Stimulated activated CD4-positive, alpha-beta T cell treated with anti-CD3 and anti-CD28 coated beads, Interleukin-2, amount 100 ng/mL, for 24 hours (primary cell): ENCODE measurements at places on chromosomes 1 and 21.
A peak's percentile ranks its signal among the peaks of the same experiment; 100 is the strongest.

- no peak for DNase-seq
These were observed 11.8 kb downstream of the VAMP4 start for GRCh38 chr1:171730052-171730451.

DNA sequence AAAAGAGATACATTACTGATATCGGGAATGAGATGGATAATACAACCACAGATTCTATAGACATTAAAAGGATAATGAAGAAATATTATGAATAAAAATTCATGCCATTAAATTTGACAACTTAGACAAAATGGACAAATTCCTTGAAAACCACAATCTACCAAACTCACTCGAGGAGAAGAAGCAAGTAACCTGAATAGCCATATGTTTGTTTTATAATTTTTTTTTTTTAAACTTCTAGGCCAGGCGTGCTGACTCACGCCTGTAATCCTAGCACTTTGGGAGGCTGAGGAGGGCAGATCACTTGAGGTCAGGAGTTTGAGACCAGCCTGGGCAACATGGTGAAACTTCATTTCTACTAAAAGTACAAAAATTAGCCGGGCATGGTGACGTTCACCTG is 327.9 kb downstream of the VAV3 start:
- DNase-seq: no peak

- DNase-seq: no peak
These were observed 11.5 kb upstream of the C1orf105 start for GRCh38 chr1:172408958-172409357.

DNA sequence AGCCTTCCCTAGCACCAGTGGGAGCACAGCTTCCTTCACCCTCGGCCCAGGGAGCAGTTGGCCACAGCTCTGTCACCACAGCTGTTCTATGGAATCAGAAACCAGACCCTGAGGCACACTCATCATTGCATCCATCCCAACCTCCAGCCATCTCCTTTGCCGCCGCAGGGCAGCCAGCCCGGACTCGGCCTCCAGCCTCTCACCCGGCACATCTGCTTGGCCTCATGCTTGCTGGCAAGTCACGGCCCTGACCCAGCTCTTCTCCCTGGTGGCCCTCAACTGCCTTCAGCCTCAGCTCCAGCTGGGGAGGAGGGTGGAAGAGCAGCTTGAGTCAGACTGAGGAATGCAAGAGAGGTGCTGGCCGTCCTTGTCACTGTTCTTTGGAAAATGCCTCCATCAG is 59.8 kb downstream of the TOR1AIP2 start:
- DNase-seq: no peak

GRCh38 chr1:218557731-218558130 is 212.6 kb downstream of the TGFB2 start:
- DNase-seq: no peak

- no peak for DNase-seq
These were observed 12.1 kb upstream of the LRP8 start for GRCh38 chr1:53339736-53340635.

GRCh38 chr1:232193451-232193783 is 436.5 kb downstream of the SIPA1L2 start:
- DNase-seq: no peak

DNA sequence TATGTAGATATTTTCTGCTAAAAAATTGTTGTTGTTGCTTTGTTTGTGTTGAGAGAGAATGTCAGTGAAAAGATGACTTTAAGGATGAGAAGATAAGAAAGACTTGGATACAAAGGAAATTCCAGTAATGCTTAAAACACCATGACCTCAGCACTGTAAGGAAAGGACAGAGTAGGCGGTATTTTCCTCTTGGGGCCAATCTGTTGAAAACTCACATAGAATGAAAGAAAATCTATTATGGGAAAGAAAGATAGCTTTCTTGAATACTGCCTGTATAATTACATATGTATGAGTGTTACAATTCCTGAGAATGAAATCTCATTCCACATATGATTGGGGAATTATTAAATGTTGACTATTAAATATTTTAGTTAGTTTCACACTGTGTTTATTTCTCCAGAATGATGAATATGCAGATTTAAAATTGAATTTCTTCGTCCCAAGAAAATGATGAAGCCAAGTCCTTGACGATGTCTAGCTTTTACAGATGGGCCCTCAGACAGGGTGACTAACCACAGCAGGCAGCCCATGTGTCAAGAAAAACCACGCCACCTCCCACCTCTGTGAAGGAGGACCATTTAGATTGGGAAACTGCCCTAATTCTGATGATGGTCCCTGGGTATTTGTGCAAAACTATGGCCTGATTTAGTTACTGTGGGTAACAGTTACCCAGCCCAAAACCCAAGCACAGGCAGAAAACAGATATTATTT is 49.7 kb upstream of the LMO4 start:
- DNase-seq: no peak

- DNase-seq: no peak
These were observed 23.4 kb downstream of the ARHGEF19 start for GRCh38 chr1:16189003-16189402.

DNA sequence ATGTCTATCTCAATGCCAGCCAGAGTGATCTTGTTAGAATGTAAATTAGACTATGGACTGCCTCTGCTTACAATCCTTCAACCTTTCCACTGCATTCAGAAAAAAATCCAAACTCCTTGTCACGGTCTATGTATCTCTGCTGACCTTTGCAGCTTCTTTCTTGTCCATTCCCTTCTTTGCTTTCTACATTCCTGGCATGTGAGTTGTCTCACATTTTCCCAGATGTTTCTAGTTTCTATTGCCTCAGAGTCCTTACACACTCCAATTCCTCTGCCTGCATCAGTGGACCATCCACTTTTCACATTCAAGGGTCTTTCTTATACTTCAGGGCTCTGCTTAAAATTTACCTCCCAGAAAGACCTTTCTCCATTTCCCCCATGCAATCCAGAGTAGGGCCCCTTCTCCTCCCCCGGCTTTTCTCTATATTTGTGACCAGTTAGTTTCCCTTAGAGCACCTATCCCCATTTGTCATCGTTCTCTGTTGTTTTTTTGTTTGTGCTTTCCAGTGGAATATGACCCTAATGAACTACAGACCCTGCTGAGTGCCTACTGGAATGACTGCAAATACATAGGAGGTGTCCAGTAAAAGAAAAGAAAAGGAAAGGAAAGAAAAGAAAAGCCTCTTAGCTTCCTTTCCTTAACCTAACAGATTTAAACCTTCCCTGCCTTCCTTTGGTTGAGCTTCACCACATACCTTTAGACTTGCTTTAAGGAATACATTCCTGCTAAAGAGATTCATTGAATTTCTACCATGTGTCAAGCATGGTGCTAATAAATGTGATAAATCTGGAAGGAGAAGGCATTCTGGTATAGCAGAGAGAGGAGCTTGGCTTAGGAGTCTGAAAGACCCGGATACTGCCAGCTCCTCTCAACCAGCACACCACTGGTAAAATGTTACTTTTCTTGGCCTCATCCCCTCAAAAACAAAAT is 102.0 kb downstream of the DIRAS3 start:
- DNase-seq: no peak

- DNase-seq: no peak
These were observed 28.1 kb downstream of the TENT5C start for GRCh38 chr1:117633936-117634335.

- no peak for DNase-seq
These were observed 20.4 kb downstream of the ODF2L start for GRCh38 chr1:86375688-86376087.

GRCh38 chr21:43818685-43819084 is 29.3 kb downstream of the RRP1 start:
- no peak for DNase-seq

GRCh38 chr1:172345077-172345476 is 75.4 kb upstream of the C1orf105 start:
- no peak for DNase-seq

GRCh38 chr1:212858461-212859265 is 588 bp downstream of the FLVCR1 start:
- peak; percentile 15 for DNase-seq

DNA sequence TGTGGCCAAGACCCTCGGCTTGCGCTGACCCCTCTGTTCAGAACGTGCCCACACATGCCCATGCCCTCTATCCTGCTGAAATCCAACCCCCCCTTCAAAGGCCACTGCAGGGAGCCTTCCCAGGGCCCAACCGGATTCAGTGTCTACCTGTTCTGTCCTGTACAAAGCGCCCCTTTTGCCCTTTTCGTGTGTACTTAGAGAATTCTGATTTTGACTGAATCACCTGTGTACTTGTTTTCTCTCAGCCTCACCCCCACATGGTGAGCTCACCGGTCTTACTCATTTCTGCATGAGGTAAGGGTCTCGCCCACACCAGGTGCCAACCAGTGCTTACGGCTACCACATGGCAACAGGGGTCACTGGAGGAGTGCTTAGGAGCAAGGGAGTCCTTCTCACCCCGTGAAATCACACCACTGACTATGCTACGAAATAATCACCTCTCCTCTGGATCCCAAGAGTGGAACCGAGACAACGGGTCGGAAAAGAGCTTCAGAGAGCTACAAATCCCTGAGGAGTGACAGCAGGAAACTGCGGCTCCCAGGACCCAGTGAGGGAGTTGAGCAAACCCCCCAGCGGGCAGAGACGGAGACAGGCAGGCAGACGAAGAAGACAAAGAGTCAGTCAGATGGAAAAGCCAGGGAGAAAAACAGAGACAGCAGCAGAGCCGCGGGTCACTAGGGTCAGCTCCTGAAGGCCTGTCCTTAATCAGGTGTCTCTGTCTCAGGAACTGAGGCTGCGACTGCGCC is 2.1 kb upstream of the S100A2 start:
- DNase-seq: peak; percentile 53

- DNase-seq: no peak
These were observed 57.8 kb downstream of the SIK1 start for GRCh38 chr21:43369124-43369523.

DNA sequence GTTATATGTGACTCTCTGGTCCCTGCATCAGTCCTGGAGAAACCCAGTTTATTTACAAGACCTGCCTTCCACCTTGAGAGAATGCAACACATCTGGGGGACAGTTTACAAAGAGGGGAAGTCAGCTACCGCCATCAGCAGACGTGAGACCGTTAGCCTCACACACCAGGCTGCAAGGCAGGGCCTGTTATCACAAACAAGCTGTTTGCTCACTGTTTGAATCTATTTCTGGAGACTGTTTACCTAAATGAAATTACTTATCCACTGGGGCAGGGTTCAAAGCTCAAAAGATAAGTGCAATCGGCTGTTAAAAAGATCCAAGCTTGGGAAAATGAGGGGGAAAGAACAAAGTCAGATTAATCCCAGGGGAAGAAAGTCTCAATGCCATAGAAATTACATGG is 134.4 kb downstream of the ZNF281 start:
- no peak for DNase-seq

DNA sequence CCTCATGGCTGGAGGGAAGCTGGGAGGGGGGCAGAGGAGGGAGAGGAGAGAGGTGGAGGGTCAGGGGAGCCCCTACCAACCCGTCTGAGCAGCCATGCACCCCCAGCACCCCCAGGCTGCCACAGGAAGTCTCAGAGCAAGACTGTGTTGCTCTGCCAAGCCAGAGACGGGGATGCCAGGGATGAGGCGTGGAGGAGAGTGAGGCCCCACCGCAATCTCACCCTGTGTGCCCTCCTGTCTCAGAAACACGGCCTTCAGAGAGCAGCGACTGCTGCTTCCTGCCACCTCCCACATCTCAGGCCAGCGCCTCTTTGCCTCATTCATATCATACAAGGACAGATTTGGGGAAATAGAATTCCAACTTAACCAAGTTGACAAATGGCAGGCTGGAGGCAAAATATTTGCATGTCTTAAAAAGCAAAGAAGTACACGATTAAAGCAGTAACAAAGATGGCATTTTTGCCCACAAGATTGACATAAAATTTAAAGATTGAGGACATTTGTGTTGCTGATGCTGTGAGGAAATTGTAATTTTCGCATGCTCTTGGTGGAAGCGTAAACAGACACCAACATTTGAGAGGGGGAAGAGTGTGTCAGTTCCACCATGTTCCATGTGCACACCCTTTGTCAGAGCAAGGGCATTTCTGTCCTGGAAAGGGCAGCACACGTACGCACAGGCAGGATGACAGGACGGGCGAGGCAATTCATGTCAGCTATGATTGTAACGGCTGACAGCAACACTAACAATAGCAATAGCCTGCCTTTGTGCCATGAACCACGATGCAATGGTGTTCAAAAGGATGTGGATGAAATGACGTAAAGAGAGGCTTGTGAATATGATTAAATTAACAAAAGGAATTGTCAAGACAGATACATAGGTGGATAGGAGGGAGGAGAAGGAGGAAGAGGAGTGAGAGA is 59.0 kb upstream of the BACE2 start:
- DNase-seq: no peak

DNA sequence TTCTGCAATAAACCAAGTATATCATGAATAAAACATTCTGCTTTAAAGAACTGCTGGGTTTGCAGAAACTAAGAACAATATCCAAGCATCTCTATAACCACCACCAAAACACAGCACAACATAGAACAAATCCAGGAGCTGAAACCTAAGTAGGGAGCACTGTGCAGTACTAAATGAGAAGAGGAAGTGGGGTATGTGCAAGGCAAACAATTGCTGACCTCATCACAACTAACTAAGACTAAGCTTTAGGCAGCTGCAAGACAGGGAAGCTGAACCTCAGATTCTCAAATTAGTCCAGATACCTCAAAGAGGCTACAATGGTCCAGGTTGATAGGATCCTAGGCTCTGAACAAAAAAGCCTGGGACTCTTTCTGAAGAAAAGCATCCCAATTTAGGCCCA is 172.6 kb downstream of the SLC44A5 start:
- no peak for DNase-seq

DNA sequence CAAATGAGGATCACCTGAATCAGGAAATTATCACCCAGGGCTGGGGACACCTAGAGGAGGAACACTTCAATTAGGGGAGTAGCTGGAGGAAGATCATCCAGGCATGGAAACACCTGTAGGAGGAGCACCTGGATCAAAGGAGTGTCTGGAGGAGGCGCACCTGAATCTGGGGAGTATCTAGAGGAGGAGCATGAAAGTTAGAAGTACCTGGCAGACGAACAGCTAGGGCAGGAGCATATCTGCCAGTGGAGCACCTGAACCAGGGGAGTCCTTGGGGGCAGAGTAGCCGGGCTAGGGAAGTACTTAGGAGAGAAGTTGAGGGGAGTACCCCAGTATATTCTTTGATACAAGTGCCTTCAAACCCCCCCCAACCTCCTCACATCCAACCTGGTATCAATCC is 1.3 kb downstream of the C1orf210 start:
- no peak for DNase-seq

- no peak for DNase-seq
These were observed 23.6 kb downstream of the RGSL1 start for GRCh38 chr1:182473556-182473955.
